ENCODE measurements at places on chromosomes 12 and 14.

GRCh38 chr14:92528486-92529100 is 15.0 kb downstream of the RIN3 start:
- no peak for DNase-seq

- DNase-seq, result no peak
Observed at GRCh38 chr14:59130462-59130861, 58.0 kb upstream of the DAAM1 start.

- DNase-seq, result peak; percentile 76
Observed at GRCh38 chr14:42110167-42110566, 503.5 kb downstream of the LRFN5 start.

- DNase-seq, result no peak
Observed at GRCh38 chr12:116640281-116640680, 81.1 kb downstream of the MAP1LC3B2 start.

- peak; percentile 95 for DNase-seq
Observed at GRCh38 chr12:54306925-54307741, 6.3 kb upstream of the NFE2 start.

DNA sequence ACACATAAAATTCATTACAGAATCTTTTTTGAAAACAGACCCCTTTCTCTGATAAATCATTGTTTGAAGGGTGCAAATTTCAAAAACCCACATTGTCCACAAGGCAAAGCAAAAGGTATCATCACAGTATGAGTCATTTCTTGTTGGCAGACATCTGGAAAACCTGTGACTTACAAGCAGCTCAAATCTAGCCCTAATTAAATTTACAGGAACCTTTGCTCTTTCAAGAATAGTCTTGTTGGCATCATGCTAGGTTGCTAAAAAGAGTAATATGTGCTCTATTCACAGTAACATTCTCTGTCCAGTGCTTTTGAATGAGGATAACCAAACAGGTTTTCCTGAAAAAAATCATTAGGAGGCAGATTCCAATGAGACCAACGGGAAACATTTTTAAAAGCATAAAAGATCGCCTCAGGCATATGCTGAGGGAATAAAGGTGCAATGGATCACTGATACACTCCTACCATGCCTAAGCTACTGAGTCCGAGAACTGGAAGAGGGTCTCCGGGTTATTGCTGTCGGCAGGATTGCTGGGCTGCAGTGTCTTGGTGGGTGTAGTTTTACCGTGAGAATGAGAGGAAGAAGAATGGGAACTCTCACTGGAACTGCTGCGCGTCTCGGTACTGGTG is 55.5 kb upstream of the TTC7B start:
- DNase-seq, result peak; percentile 63

- DNase-seq, result no peak
Observed at GRCh38 chr12:108078428-108078827, 50.7 kb upstream of the WSCD2 start.

DNA sequence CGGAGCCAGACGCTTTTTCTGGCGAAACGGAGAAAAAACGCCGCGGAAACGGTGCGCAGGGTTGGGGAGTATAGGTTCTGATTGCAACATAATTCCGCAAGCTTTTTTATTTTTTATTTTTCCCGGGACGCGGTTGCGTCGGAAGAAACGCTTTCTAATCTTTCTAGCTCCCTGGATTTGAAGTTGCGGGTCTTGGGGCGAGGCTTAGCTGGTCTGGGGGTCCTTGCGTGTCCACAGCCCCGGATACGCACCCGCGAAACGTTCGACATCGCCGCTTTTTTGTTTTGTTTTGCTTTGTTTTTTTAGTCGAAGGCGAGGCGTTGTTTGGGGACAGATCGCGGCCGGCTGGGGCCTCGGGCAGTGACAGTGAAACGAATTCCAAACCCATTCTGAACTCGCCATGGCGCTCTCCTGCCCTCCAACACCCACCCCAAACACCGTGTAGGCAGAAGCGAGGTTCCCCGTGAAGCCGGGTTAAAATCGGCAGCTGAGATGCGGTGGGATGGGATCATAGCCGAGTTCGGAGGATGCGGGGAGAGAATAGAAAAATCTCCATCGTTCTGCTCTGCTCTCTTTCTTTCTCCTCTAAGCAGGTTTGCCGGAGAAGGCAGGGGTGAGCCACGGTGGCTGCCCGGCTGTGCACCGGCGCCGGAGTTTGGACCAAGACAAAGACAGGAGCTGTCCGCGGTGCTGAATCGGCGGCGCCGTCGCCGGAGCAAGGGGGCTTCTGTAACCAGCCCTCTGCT is 8.1 kb upstream of the LHX5 start:
- peak; percentile 42 for DNase-seq

GRCh38 chr12:27779920-27780611 is at the start of the genes KLHL42 and MANSC4:
TSS of gene KLHL42 (plus strand) at chr12:27780233. CDS start at chr12:27780331, 98 bp downstream.
TSS of gene MANSC4 (minus strand) at chr12:27780236. CDS start at chr12:27771276, 8,960 bp downstream.
- DNase-seq, result peak; percentile 83

GRCh38 chr12:51635346-51635745 is 44.3 kb downstream of the SCN8A start:
- no peak for DNase-seq

DNA sequence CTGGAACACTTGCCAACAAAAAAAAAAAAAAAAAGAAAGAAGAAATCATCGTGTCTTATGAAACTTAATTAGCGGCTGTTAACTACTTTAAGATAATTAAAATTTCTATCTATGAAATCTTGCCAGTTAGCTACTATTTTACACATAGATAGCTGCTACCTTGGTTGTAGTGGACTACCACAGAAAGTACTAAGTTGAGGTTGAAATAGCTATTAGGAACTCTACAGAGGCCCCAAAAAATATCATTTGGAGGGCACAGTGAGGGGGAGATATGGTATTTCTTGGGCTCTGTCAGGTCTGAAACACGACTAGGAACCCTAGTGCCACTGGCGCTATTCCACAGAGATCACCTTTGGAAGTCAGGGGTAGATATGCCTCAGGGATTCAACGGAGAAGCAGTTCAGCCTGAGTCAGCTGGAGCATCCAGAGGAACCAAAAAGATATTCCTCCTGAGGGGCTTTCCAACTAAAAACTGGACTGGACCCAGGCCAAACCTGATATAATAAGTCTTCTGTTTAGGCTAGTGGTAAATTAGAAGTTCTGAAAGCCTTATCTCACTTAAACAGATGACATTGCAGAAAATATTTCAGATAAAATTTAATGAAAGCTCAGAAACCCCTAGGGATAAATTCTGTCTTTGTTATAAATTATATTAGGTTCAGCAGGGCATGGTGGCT is 126.1 kb downstream of the EPS8 start:
- DNase-seq, result peak; percentile 48

DNA sequence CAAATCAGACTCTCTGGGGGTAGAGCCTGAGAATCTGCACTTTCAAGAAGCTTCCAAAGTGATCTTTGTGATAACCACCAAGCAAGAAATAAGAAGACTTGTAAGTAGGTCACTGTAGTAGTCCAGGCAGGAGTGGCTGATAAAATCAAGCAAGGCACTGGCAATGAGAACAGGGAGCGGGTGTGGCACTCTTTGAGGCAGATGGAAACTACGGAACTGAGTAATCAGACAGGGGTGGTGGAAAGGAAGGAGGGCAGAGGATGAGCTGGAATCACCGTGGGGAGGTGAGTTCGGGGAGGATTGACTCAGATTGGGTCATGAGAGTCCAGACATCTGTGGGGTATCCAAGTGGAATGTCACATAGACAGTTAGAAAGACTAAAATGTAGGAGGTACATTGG is 44.4 kb upstream of the PLXNC1 start:
- no peak for DNase-seq

- no peak for DNase-seq
Observed at GRCh38 chr14:91942946-91943345, 4.5 kb downstream of the FBLN5 start.

- no peak for DNase-seq
Observed at GRCh38 chr12:59678759-59679411, 83.1 kb downstream of the SLC16A7 start.

Measured in cardiac fibroblast (primary cell).